Activated naive CD8-positive, alpha-beta T cell treated with anti-CD3 and anti-CD28 coated beads for 36 hours (primary cell): ENCODE measurements at places on chromosomes 1 and 21. TPM values are rescaled to one million over a fixed set of nuclear protein-coding genes. Genes with fewer than 3 reads are reported as not detected.

Gene SLC30A1
- total RNA-seq, result 12.1 TPM

- DNase-seq, result no peak
Observed at GRCh38 chr1:88650676-88651418, 33.2 kb upstream of the PKN2 start.

Gene S100A14
- not detected for total RNA-seq

DNA sequence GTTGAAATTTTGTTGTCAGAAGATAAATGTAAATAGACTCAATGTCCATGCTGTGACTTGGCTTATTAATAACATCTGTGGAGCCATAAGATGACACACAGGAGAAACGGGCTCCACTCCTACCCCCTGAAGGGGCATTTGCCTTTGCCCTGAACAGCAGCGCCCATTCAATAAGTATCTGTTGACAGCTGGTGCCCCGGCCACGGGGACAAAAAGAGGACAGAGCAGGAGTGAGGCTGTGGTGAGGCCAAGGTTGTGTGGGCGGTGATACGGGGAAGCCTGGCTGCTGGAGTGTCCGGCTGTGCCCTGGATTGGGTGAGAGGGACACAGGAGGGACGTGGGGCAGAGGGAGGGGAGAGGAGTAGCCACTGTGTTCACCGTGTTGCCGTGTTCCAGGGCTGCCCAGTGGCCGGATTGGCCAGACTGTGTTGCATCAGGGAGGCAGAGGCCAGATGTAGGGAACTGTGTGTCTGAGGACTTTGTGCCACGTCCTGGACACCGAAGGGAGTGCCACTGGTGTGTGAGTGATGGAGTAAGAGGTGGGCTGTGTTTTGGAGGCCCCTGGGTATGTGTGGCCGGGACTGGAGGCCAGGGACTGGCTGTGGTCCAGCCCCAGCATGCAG, 15.1 kb downstream of the PRMT2 start:
- DNase-seq, result no peak

DNA sequence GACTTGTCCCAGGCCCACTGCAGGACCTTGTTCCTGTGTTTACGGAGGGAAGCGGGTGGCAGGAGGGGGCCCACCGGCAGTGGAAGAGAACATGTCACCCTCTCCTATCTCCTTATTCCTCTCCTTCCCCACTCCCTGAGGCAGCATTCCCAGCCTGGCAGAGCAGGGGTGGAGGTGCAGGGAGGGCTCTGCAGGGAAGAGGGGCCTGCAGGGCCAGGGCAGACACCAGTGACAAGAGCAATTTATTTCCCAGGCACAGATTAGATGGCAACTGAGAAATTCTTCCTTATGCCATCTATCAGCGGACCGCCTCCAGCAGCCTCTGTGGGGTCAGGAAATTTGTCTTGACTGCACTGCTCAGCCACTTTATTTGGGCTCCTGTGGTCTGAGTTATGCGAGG, 105.8 kb downstream of the DDX20 start:
- no peak for DNase-seq

GRCh38 chr1:117669572-117669971, 63.7 kb downstream of the TENT5C start:
- no peak for DNase-seq

DNA sequence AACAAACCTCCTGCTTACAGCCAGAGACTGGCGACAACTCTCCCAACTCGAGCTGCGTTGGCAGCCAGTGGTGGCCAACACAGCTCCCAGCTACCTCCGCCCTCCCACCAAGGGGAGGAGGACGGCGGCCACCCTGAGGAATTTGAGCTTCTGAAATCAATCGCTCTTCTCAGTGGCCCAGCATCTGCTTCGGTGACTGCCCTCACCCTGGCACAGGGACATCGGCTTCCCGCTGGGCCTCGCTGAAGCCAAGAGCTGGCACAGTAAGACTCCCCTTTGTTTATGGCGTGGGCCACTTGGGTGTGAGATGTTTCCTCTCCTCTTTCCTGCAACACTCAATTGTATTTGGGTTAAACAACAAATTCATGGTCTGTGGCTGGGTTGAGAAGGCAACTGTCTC, 136.2 kb downstream of the ZBTB18 start:
- no peak for DNase-seq

GRCh38 chr1:72062584-72062983, 219.8 kb downstream of the NEGR1 start:
- DNase-seq, result no peak

Gene ZNF691
- total RNA-seq, result 10.0 TPM

Gene VANGL2
- total RNA-seq, result 0.31 TPM

DNA sequence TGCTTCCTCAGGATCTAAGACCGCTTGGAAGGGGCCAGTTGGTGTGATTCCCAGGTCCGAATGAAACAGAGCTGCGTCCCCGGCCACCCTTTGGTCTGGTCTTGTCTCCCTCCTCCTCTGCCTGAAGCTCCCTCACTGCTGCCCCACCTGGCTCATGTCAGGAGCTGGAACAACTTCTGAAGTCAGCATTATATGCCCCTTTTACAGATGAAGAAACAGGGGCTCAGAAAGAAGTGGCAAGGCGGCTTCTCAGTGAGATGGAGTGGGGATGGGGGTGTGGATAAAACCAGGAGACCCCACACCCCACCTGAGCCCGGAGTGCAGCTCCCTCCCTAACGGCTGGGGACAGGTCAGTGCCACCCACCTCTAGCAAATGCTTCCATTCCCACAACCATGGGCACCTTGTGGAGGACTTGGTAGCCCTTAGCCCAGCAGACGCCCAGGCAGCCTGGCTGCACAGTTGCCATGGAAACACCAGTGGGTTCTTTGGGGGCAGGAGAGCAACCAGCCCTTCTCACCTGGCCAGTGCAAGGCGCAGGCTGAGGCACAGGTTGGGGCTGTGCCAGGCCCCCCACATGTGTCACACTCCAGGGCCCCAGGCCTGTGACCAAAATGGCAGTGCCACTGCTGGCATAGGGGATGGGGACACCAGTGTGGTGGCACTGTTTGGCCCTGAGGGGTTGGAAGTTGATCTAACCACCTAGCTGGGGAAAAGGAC, 31.9 kb upstream of the ECE1 start:
- DNase-seq, result no peak

DNA sequence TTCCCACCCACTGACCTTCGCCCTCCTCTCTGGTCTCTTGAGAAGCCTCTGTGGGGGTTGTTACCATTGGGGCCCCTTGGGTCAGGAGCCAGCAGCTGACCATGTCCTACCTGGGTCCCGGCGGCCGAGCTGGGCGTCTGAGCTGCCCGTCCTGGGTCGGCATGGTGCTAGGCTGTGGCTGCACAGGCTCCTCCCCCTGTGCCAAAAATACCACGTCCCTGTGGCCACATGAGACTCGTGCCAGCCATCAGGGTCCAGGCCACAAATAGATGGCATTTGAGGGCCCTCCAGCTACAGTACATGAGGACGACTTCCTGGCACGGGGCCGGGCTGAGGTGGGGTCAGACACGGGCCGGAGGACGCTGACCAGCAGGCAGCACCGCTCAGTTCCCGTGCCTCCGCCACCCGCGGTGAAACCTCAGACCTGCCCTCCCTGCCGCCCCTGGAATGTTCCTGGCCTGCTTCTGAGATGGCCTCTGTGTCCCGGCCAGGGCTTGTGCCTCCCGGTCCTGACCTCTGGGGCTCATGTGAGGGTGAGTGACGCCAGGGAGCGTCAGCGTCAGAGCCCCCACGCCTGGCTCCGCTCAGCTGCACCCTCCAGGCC, at the start of gene PERM1:
Gene PERM1, minus strand, starts transcription at position 139 of the 604 bp plus-strand sequence. CDS start 1,064 bp downstream, outside the sequence.
- no peak for DNase-seq

DNA sequence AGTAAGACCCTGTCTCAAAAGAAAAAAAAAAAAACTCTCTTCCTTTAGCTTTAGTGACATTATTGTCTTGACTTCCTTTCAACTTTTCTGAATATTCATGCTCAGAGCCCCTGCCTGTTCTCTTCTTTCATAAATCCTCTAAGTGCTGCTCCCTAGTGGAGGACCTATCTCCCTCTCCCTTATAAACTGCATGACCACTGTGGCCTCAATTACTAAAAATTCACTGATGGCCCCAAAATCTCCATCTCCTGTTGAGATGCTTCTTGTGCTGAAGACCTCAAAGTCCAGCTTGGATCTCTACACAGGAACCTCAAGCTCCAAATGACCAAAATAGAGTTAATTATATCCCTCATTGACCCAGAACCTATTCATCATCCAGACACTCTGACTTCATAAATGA, 7.8 kb downstream of the ITLN1 start:
- no peak for DNase-seq

DNA sequence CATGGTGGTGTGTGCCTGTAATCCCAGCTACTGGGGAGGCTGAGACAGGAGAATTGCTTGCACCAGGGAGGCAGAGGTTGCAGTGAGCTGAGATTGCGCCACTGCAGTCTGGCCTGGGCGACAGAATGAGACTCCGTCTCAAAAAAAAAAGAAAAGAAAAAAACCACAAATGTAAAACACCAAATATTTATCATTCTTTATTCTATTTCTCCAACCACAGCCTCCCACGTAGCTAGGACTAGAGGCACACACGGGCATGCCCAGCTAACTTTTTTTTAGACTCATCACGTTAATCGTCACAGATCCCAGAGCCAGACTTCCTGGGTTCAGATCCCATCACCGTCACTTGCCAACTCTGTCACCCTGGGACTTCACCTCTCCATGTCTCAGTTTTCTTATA, 13.5 kb downstream of the DNAJC16 start:
- no peak for DNase-seq

GRCh38 chr21:46100020-46100419, 2.1 kb downstream of the COL6A2 start:
- DNase-seq, result no peak

Gene SPRR2G
- total RNA-seq, result not detected

Gene PLA2G5
- not detected for total RNA-seq

DNA sequence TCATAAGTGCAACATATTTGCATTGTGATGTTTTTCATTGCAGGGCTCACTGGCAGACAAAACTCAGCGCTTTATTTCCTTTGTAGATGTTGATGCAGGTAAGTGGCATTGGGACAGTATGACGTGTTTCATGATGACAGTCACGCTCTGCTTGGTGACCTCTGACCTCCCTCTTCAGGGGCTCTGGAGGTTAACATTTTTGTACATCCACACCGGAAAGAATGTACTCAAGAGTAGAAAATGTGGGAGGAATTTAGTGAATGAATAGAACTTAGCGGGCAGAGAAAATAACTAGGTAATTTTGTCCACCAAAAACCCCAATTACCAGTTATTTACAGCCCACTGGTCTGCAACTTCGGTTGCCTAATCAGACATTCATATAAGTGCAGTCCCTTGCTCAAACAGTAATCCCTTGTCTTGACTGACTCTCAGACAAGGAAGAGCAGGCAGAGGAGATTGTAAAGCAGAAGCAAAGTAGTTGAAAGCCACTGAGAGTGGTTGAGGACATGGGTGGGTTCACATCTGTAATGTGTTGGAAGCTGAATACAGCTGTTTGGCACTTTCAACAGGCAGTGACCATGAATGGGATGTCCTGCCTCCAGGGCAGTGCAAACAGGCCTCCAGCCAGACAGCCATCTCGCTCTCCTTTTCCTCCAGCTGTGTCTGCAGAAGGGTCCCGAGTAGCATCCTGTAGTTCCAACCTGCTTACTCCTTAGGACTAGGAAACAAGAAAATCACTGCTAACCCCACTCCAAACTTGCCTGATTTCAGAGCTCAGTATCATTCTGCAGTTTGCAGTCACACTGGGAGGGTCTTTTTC, 188.9 kb downstream of the NRIP1 start:
- DNase-seq, result no peak

Gene AKR7A3
- 0.37 TPM for total RNA-seq

GRCh38 chr1:164716992-164717703, 158.2 kb downstream of the PBX1 start:
- DNase-seq, result no peak

GRCh38 chr1:154983776-154984466, 777 bp downstream of the FLAD1 start:
- DNase-seq, result no peak

DNA sequence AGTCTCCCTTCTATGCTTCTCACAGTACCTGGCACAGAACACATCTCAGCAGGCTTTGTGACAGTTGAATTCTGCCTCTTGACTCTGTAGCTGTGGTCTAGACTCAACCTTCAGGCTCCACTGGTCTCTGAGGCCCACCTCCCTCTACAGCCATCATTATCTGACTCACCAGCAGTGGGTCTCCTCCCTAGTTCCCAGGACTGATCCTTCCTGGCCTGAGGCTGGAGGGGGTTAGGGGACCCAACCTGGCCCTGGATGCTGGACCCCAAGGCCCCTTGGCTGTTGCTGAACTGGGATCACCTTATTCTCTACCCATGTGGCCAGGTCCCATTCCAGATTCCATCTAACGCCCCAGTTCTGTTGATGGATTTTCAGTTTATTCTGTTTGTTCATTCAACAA, 43.1 kb upstream of the FOXO6 start:
- DNase-seq, result no peak

- DNase-seq, result no peak
Observed at GRCh38 chr1:70874063-70874462, 173.6 kb downstream of the PTGER3 start.

- DNase-seq, result no peak
Observed at GRCh38 chr21:26491663-26492062, 81.4 kb downstream of the CYYR1 start.

DNA sequence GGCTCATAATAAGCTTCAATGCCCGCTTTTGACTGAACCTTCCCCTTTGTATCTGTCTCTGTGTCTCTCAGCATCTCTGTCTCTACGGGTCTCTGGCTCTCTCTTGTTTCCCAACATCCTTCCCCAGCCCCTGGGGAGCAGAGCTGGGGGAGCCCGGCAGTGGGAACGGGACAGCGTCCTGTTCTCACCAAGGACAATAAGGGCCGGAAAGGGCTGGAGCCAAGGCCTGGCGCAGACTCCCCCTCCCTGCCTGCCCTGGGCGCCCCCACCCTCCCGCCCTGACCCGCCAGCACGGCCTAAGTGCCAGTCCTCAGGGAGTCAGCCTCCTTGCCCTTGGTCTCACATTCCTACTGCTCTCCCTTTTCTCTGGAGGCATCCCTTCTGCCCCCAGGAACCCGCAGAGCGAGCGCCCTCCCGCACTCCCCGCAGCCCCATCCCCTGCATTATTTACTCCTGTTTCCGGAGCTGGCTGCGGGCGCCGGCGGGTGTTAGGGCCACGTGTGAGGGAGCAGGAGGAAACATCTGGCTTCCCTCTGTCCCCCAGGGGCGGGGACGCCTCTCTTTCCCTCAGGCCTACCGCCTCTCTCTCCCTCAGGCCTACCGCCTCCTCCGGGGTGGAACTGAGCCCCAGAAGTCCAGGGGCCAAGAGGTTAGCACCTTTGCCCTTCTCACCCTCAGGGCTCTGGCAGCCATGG, 6.5 kb downstream of the KRTCAP2 start:
- no peak for DNase-seq

Gene LMX1A
- not detected for total RNA-seq

Gene CLIC6
- 0.66 TPM for total RNA-seq

GRCh38 chr1:21645550-21645949, 23.6 kb downstream of the RAP1GAP start:
- DNase-seq, result no peak

Gene HTR1D
- not detected for total RNA-seq

Gene SLC35F3
- total RNA-seq, result 7.5 TPM

GRCh38 chr1:182459949-182460348, 10.0 kb downstream of the RGSL1 start:
- no peak for DNase-seq

Gene HORMAD1
- total RNA-seq, result not detected

Gene TCP10L
- 0.52 TPM for total RNA-seq

GRCh38 chr21:26067836-26068594, 102.6 kb downstream of the APP start:
- DNase-seq, result no peak

GRCh38 chr1:92961896-92962752, 862 bp upstream of the DIPK1A start:
- DNase-seq, result peak; percentile 66

Gene CCDC27
- total RNA-seq, result not detected

- DNase-seq, result no peak
Observed at GRCh38 chr1:64584479-64584878, 114.5 kb downstream of the CACHD1 start.

- DNase-seq, result no peak
Observed at GRCh38 chr1:81007024-81007423, 793.7 kb upstream of the ADGRL2 start.
